ENCODE measurements at places on chromosomes 4 and X. TPM values are rescaled to one million over a fixed set of nuclear protein-coding genes. Genes with fewer than 3 reads are reported as not detected.

GRCh38 chr4:150056569-150056968 lies 21.7 kb upstream of the DCLK2 start:
- H3K4me3 ChIP-seq: no peak overlapping the region
- H3K27me3 ChIP-seq: no peaks in the 10 kb centered on the region
- H3K27ac ChIP-seq: no peak overlapping the region
- H3K36me3 ChIP-seq: no peaks in the 10 kb centered on the region
- H3K4me1 ChIP-seq: no peaks in the 10 kb centered on the region
- DNase-seq: no peak

GRCh38 chr4:2915789-2916188 lies 47.4 kb downstream of the NOP14 start:
- H3K27ac ChIP-seq: no peak overlapping the region
- H3K36me3 ChIP-seq: peaks cover 74% of the 10 kb centered on the region
- no peak overlapping the region for H3K4me3 ChIP-seq

DNA sequence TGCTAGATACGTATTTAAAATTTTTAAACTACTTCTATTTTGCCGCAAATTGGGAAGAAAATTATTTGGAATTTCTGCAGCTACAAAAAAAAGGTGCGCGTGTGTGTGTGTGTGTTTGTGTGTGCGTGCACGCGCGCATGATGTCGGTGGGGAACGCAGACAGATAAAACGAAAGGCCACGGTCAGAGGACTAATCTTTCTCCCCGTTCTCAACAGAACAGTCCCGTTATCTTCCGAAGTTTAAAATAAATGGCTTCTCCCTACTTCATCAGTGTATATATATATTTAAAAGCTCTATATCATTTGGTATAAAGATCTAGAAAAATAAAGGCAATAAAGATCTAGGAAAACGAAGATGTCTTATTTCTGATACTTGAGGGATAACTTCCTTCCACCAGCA lies 1.5 kb downstream of the MGARP start:
- peaks cover 2% of the 10 kb centered on the region for H3K4me1 ChIP-seq
- H3K4me3 ChIP-seq: peak overlapping the region; percentile 78
- no peak for DNase-seq
- H3K27me3 ChIP-seq: no peaks in the 10 kb centered on the region
- H3K27ac ChIP-seq: no peak overlapping the region
- no peaks in the 10 kb centered on the region for H3K36me3 ChIP-seq

- no peak for DNase-seq
- H3K4me1 ChIP-seq: peaks cover 34% of the 10 kb centered on the region
- peak overlapping the region; percentile 12 for H3K27ac ChIP-seq
- H3K27me3 ChIP-seq: no peaks in the 10 kb centered on the region
- H3K4me3 ChIP-seq: no peak overlapping the region
- H3K36me3 ChIP-seq: no peaks in the 10 kb centered on the region
Observed at GRCh38 chr4:123235431-123235830, 161.2 kb upstream of the SPRY1 start.

DNA sequence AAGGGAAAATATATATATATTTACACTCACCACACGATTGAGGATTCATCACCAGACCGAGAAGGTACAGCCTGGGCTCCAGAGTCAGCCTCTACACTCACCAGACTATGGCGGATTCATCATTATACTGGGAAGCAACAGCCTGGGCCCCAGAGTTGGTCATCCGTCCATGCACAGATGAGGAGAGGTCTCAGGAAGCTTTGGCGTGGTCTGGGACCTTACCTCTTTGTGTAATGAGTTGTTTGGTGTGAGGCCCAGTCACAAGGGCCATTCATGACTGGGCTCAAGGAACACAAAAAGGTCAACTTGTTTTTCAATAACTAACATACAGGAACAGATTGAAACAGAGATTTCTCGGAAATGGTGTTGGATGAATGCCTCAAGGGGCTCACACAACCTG lies 926.1 kb downstream of the FAM133A start:
- no peaks in the 10 kb centered on the region for H3K27me3 ChIP-seq
- H3K27ac ChIP-seq: no peak overlapping the region
- no peak for DNase-seq

GRCh38 chrX:41382714-41383645 lies 49.0 kb downstream of the DDX3X start:
- no peak overlapping the region for H3K27ac ChIP-seq
- no peak for DNase-seq
- no peaks in the 10 kb centered on the region for H3K4me1 ChIP-seq

- DNase-seq: no peak
- H3K27me3 ChIP-seq: peaks cover 10% of the 10 kb centered on the region
- no peaks in the 10 kb centered on the region for H3K36me3 ChIP-seq
- H3K4me3 ChIP-seq: peak overlapping the region; percentile 30
- H3K27ac ChIP-seq: no peak overlapping the region
Observed at GRCh38 chrX:40008791-40009461, 88.8 kb downstream of the BCOR start.

DNA sequence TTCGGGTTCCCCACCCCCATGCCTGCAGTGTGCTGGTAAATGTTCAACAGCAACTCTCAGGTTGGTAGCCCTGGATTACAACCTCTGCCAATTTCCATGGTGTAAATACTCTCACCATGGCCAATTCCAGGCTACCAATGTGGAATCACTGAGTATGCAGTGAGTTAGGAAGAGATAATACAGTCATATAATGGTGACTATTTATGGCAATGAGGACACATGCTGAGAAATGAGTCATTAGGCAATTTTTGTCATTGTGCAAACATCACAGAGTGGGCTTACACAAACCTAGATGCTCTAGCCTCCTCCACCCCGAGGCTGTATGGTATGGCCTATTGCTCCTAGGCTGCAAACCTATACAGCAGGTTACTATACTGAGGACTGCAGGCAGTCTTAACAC lies 4.6 kb upstream of the CLDN24 start:
- H3K27ac ChIP-seq: no peak overlapping the region
- H3K4me3 ChIP-seq: no peak overlapping the region
- no peaks in the 10 kb centered on the region for H3K27me3 ChIP-seq
- H3K4me1 ChIP-seq: no peaks in the 10 kb centered on the region
- DNase-seq: no peak

- no peak for DNase-seq
- no peaks in the 10 kb centered on the region for H3K36me3 ChIP-seq
- H3K4me3 ChIP-seq: no peak overlapping the region
- no peaks in the 10 kb centered on the region for H3K4me1 ChIP-seq
- no peaks in the 10 kb centered on the region for H3K27me3 ChIP-seq
- no peak overlapping the region for H3K27ac ChIP-seq
Observed at GRCh38 chrX:96703816-96704215, 19.2 kb downstream of the DIAPH2 start.

DNA sequence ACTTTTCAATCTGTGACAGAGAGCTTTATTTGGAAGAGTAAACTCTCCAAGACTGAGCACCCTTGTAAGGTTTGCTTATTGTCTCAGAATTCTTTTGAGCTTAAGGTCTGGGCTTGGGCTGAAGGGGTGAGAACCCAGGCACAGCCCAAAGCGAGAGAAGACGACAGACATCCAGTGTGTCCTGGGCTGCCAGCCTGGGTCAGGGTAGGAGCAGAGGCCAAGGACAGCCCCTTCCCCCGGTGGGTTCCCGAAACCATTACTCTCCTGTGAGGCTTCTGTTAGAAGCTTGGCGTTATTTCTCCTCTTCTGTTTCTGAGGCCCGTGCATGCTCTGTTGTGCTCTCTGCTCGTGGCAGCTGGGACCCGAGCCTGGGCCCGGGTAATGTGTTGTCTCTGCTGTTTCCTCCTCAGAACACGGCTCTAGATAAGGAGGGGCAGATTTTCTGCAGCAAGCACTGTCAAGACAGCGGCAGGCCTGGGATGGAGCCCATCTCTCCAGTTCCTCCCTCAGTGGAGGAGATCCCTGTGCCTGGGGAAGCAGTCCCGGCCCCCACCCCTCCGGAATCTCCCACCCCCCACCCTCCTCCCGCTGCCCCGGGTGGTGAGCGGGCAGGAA lies 177.5 kb downstream of the DCLK2 start:
- H3K27me3 ChIP-seq: no peaks in the 10 kb centered on the region
- peaks cover 11% of the 10 kb centered on the region for H3K36me3 ChIP-seq
- no peak overlapping the region for H3K4me3 ChIP-seq
- H3K27ac ChIP-seq: no peak overlapping the region

- DNase-seq: no peak
- no peaks in the 10 kb centered on the region for H3K27me3 ChIP-seq
- H3K27ac ChIP-seq: no peak overlapping the region
- no peaks in the 10 kb centered on the region for H3K4me1 ChIP-seq
- no peaks in the 10 kb centered on the region for H3K36me3 ChIP-seq
- H3K4me3 ChIP-seq: no peak overlapping the region
Observed at GRCh38 chr4:23938796-23939195, 48.9 kb upstream of the PPARGC1A start.

GRCh38 chrX:134101636-134102035 lies 116.2 kb upstream of the GPC3 start:
- DNase-seq: no peak
- H3K4me1 ChIP-seq: no peaks in the 10 kb centered on the region
- H3K27me3 ChIP-seq: no peaks in the 10 kb centered on the region
- no peaks in the 10 kb centered on the region for H3K36me3 ChIP-seq
- H3K4me3 ChIP-seq: no peak overlapping the region

DNA sequence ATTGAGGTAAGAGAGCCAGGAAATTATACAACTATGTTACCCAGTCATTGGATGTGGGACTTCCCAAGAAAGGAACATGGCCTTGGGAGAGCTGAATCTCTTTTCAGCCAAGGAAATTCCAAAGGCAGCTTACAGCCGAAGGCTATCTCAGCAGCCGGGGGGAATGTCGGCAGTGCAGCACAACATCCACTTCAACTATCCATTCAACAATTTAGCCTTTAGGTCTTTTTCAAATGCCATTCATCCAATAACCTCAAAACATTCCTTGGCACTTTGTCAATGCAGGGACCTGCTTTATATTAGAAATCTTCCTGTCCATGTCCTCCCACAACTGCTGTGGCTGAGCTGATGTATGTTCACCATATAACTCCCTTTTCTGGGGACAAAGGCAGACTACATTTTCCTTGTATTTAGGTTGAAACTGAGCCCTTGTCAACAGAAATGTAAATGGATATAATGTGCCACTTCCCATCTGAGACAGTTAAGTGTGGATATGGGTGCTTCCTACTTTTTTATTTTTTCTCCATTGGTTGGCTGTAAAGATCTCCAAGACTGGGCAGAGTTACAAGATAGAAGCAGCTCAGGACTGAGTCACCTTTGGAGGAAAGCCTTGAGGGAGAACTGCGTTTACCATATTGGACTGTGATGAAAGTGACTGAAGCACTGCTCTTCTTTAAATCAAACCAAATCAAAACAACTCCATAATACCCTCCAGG lies 94.8 kb downstream of the GPRIN3 start:
- H3K36me3 ChIP-seq: no peaks in the 10 kb centered on the region
- DNase-seq: no peak
- no peaks in the 10 kb centered on the region for H3K4me1 ChIP-seq
- no peaks in the 10 kb centered on the region for H3K27me3 ChIP-seq
- H3K27ac ChIP-seq: no peak overlapping the region
- H3K4me3 ChIP-seq: no peak overlapping the region

DNA sequence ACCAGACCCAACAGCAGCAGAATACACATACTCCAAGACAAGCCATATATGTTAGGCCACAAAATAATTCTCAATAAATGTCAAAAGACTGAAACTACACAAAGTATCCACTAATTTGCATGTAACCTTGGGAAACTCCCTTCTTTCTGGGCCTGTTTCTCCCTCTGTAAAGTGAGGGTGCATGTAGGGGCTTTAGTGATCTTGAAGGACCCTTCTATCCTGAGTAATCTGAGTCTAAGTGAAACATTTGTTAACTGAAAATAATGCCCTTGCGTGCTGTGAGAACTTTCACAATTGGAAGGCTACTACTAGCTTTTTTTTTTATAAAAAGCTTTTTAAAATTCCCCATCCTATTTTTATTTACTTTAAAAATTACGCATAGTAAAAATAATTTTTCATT lies 125.2 kb downstream of the NEXMIF start:
- no peaks in the 10 kb centered on the region for H3K36me3 ChIP-seq
- no peak overlapping the region for H3K27ac ChIP-seq
- no peak overlapping the region for H3K4me3 ChIP-seq
- no peaks in the 10 kb centered on the region for H3K27me3 ChIP-seq

- no peaks in the 10 kb centered on the region for H3K4me1 ChIP-seq
- no peak overlapping the region for H3K4me3 ChIP-seq
- no peaks in the 10 kb centered on the region for H3K36me3 ChIP-seq
Observed at GRCh38 chrX:15471028-15471427, 22.1 kb downstream of the PIR start.

- H3K27me3 ChIP-seq: no peaks in the 10 kb centered on the region
- no peak overlapping the region for H3K27ac ChIP-seq
- no peaks in the 10 kb centered on the region for H3K4me1 ChIP-seq
Observed at GRCh38 chr4:125681240-125681639, 366.5 kb downstream of the FAT4 start.

GRCh38 chr4:183053681-183054080 lies 45.4 kb upstream of the WWC2 start:
- H3K4me1 ChIP-seq: no peaks in the 10 kb centered on the region
- no peak overlapping the region for H3K4me3 ChIP-seq
- no peaks in the 10 kb centered on the region for H3K36me3 ChIP-seq
- DNase-seq: no peak
- H3K27ac ChIP-seq: no peak overlapping the region

GRCh38 chr4:1693131-1693896 lies 9.2 kb upstream of the FAM53A start:
- H3K4me1 ChIP-seq: no peaks in the 10 kb centered on the region
- peaks cover 72% of the 10 kb centered on the region for H3K36me3 ChIP-seq
- no peaks in the 10 kb centered on the region for H3K27me3 ChIP-seq
- no peak overlapping the region for H3K4me3 ChIP-seq
- H3K27ac ChIP-seq: no peak overlapping the region

DNA sequence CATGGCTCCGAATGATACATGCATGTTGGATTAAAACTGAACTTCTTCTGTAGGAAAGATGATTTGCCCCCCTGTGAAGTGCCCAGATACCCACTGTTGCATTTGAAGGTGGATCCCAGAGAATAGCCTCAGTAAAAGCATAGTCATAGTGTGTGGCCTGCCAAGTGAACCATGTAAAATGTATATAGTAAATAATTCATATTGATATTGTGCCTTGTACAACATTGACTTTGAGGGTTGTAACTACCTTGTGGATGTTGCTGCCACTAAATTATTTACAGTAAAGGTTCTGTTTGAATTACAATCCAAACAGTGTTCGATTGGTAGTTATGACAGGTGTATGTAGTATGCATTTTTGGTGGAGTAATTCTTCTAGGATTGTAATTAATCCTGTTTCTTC lies 19.2 kb downstream of the TMEM131L start:
- peaks cover 21% of the 10 kb centered on the region for H3K4me1 ChIP-seq
- DNase-seq: no peak
- H3K4me3 ChIP-seq: no peak overlapping the region

- H3K4me1 ChIP-seq: no peaks in the 10 kb centered on the region
- no peak overlapping the region for H3K27ac ChIP-seq
- H3K36me3 ChIP-seq: peaks cover 26% of the 10 kb centered on the region
Observed at GRCh38 chr4:25421816-25422525, 44.9 kb downstream of the ANAPC4 start.

- no peak overlapping the region for H3K4me3 ChIP-seq
- DNase-seq: no peak
- no peak overlapping the region for H3K27ac ChIP-seq
- H3K27me3 ChIP-seq: no peaks in the 10 kb centered on the region
Observed at GRCh38 chr4:89579771-89580170, 257.2 kb downstream of the SNCA start.

Gene SLITRK2
- total RNA-seq: not detected

Gene TEC
- 4.5 TPM for total RNA-seq

Gene SLC7A11
- 0.75 TPM for total RNA-seq

Gene C4orf51
- total RNA-seq: not detected

Gene MPC1L
- total RNA-seq: not detected

Gene WNK3
- total RNA-seq: 3.3 TPM
